ENCODE measurements at places on chromosomes 2 and 18.
A peak's percentile ranks its signal among the peaks of the same experiment; 100 is the strongest.

DNA sequence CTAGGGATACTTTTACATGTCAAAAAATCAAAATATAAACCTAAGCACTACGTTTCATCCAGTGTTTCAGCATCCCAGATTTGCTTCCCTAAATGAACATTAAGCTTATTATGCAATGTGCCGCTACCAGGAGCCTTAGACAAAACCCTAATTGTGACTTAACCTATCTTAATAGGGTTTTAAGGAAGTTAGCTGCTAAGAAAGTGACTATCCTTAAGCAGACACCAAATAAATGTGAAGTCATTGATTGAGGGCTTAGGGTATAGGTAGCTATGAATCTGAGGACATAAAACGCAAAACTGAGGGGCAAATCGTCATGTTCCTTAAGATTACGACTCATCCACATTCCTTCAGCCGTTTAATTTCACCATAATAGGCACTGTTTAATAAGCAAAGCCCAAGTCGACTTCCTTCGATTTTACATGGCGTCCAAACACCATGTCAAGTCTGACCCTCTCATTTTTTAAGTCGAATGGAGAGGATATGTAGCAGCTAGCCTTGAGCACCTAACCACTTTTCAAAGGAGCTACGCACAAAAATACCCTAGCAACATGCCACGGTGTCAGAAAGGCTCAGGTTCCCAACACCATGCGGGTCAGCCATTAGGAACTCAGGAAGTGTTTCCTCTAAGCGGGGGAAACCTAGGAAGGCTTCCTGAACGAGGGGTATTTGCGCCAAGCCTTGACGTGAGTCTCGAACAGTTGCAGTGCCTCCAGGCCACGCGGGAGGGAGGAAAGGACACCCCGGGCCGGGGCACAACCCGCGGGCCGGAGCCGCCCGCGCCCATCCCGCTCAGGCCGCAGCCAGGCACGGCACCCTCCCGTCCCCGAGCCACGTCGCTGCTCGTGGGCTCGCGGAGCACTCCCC is 1.0 kb downstream of the HDLBP start:
- peak overlapping the region; percentile 75 for H3K4me3 ChIP-seq
- peak overlapping the region; percentile 99 for H3K27ac ChIP-seq
- H3K27me3 ChIP-seq: no peaks in the 10 kb centered on the region

DNA sequence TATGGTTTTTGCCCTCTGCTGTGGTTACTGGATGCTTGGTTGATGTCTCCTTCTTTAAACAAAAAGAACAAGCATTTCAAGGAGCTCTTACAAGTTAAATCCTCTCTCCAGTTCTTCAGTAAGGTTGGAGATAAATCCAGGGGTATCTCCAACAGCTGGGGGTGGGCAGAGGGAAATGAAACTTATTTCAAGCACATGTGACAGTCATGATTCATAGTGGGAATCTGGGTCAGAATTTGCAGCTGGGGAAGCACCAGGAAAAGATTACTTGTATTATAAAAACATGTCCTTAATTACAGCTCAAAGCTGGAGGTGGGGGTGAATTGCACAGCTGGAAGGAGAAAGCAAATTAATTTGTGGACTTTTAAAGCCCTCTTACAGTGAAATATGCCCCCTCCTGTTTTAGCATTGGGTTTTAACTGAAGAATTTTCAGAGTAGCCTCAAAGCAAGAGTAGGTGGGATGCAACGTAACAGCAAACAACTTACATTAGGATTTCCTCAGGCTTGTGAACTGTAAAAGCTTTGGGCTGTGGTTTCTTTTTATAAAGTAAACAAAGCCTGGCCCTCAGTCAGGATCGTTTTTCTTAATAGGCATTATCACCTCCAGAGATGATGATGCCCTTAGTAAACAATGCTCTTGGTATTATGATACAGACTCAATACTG is 596.4 kb downstream of the NYAP2 start:
- no peaks in the 10 kb centered on the region for H3K36me3 ChIP-seq
- no peaks in the 10 kb centered on the region for H3K4me1 ChIP-seq
- H3K27me3 ChIP-seq: no peaks in the 10 kb centered on the region
- H3K4me3 ChIP-seq: no peak overlapping the region
- no peak overlapping the region for H3K27ac ChIP-seq

DNA sequence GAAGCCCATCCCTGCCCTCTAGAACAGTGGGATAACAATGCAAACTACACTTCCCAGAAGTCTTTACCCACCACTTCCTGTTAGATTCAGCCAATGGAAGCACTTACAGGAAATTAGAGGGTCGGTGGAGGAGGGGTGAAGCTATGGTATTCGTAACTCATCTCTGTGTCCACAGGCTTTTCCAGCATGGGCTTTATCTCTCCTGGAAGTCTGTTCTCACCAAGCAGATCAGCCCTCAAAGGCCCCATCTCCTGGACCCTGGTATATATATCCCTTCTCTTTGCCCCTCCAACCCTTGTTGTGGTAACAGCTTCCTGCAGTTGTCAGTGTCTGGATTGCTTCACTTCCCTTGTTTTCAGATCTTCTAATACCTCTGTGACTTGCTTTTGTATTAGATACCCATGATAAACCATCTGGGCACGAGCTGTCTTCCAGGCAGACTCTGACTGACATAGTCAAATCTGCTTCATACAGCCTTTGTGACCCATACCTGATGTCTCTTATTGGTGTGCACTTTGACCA is 475.0 kb upstream of the POU3F3 start:
- H3K36me3 ChIP-seq: no peaks in the 10 kb centered on the region
- H3K4me1 ChIP-seq: peaks cover 16% of the 10 kb centered on the region
- peak overlapping the region; percentile 69 for H3K27ac ChIP-seq
- no peaks in the 10 kb centered on the region for H3K27me3 ChIP-seq
- H3K4me3 ChIP-seq: peak overlapping the region; percentile 8

DNA sequence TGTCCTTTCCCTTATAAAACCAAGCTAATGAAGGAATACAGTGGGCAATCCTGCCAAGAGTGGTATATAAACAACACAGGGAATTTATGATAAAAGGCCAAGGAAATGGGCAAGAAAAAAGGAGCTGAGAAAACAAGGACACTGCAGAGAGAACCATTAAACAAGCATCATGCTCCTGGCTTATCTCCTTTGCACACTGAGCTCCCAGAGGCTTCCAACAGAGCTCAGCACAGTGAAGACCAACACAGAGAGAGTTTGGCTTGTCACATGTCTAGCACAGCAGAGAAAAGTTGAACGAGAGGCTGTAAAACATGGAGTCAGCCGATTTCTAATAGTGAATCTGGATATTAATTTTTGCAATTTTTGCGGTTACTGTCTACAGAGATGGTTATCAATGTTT is 68.0 kb upstream of the KLF7 start:
- no peaks in the 10 kb centered on the region for H3K4me1 ChIP-seq
- H3K27me3 ChIP-seq: no peaks in the 10 kb centered on the region
- no peaks in the 10 kb centered on the region for H3K36me3 ChIP-seq
- DNase-seq: no peak
- H3K4me3 ChIP-seq: no peak overlapping the region

- DNase-seq: no peak
- H3K36me3 ChIP-seq: no peaks in the 10 kb centered on the region
- peaks cover 12% of the 10 kb centered on the region for H3K4me1 ChIP-seq
- H3K27me3 ChIP-seq: no peaks in the 10 kb centered on the region
These were observed 28.5 kb downstream of the SMAD7 start for GRCh38 chr18:48922226-48922800.

GRCh38 chr2:234339501-234339900 is 157.4 kb downstream of the ARL4C start:
- DNase-seq: no peak
- H3K4me3 ChIP-seq: no peak overlapping the region
- no peak overlapping the region for H3K27ac ChIP-seq
- peaks cover 15% of the 10 kb centered on the region for H3K4me1 ChIP-seq
- no peaks in the 10 kb centered on the region for H3K27me3 ChIP-seq

GRCh38 chr2:24762518-24762917 is 30.7 kb downstream of the PTRHD1 start:
- H3K27me3 ChIP-seq: no peaks in the 10 kb centered on the region
- no peak overlapping the region for H3K27ac ChIP-seq
- peaks cover 38% of the 10 kb centered on the region for H3K36me3 ChIP-seq
- H3K4me3 ChIP-seq: no peak overlapping the region
- H3K4me1 ChIP-seq: no peaks in the 10 kb centered on the region

DNA sequence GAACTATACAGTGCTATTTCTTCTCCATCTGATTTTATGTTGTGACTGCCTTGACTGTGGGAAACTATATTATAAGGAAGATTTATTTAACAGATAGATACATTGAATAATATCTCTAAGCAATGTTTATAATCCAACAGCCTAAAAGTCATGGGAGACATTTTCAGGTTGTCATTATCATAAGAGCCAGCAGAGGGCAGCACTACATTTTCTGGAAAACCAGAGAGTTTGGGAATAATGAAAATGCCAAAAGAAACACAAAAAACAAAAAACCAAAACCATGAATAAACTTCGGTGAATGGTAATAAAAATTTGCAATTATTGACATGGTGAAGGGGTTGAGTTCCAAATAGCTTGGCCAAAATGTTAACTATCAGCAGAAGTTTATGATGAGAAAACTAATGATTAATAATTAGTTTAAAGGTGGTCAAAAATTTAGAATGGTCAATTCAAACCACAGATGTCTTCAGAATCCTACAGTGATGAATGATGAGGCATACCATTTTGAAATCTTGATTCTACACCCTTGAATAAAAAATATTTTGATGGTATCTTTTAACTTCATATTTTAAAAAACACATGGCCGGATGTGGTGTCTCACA is 4.7 kb downstream of the EEF1B2 start:
- peaks cover 26% of the 10 kb centered on the region for H3K4me1 ChIP-seq
- no peaks in the 10 kb centered on the region for H3K27me3 ChIP-seq
- no peak overlapping the region for H3K27ac ChIP-seq
- H3K36me3 ChIP-seq: peaks cover 49% of the 10 kb centered on the region
- DNase-seq: peak; percentile 32

DNA sequence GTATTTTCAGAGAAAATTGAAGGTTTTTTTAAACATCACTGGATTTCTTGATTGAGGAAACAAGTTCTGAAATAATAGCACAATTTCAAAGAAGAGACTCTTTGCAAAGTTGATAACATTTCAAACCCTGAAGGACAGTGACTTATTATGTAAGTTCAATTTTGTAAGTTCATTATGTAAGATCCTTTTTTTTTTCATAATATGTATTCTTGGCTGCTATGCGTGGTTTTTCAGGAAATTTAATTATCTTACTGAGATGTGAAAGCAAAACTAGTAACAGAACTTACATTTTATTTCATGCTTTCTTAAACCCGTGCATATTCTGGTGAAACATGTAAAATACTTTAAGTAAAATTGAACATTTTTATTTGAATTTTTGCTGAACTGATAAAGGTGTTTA is 65.4 kb downstream of the RIF1 start:
- no peak for DNase-seq
- H3K36me3 ChIP-seq: peaks cover 82% of the 10 kb centered on the region
- no peaks in the 10 kb centered on the region for H3K27me3 ChIP-seq
- H3K27ac ChIP-seq: no peak overlapping the region
- H3K4me3 ChIP-seq: no peak overlapping the region

DNA sequence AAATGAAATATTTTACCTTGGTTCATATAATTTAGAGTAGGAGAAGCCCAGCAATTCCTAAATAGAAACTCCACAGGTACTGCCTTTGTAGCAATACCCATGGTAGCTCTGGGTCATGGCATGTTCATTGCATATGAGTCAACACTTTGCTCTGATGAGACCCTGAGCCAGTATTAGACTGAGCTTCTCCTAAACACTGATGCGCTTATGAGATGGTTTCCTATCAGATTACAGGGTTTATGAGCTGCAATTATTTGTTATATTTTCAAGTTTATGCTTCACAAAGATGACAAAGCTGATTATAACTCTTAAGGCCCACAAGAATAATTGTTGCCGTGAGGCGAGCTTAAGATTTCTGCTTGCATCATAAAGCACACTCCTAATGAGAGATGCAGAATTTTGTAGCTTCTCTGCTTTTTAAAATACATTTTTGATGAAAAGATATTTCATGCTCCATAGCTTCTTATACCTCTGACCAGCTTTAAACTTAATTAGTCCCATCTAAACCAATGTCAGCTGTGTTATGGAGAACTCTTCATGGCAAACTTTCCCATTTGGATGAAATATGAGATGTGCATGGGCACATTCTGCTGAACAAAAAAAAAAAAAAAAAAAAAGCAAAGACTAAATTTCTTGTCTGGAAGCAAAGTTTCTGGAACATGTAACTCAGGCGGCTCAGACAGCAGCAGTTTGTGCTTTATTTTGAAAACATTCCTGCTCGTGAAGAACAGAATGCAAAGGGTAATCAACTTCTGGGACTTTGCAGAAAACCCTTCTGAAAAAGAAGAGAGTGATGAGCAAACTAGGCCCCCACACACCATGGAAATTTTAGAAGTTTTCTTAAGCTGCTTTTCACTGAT is 162.6 kb downstream of the KCNE4 start:
- H3K4me3 ChIP-seq: no peak overlapping the region
- no peaks in the 10 kb centered on the region for H3K36me3 ChIP-seq
- no peaks in the 10 kb centered on the region for H3K27me3 ChIP-seq
- no peak overlapping the region for H3K27ac ChIP-seq
- DNase-seq: no peak

DNA sequence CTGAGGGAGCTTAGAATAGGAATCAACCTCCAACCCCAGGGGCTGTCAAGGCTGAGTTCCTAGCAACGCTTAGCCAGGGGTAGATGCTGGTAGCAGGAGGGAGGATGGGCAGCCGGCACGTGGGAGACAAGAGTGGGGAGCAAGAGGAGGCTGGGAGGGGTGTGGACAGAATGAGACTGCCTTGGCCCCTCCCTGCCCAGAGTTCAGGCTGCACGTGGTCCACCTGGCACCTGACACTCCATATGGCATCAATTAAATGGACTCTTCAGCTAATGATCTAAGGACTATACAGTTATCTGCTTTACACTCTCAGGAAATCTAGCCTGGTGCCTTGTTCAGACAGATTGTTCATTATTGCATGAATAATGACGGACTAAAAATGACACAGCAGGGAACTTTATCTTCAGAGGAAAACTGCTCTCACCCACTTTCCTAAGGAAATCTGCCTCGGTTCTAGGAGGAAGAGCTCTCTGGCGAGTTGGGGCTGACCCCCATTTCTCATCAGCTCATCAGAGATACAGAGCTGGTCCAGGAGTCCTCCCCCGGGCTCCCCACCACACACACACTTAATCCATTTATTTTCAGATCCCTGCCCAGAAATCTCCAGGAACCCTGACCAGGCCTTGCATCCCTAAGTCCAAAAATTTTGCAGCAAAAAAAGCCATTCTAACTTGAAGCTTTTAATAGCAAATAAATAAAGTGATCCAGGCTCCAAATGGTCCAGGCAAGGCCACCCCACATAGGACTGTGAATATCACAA is 102.1 kb upstream of the CDC42EP3 start:
- no peak for DNase-seq
- no peak overlapping the region for H3K27ac ChIP-seq
- no peak overlapping the region for H3K4me3 ChIP-seq
- H3K27me3 ChIP-seq: no peaks in the 10 kb centered on the region
- H3K36me3 ChIP-seq: no peaks in the 10 kb centered on the region
- no peaks in the 10 kb centered on the region for H3K4me1 ChIP-seq

DNA sequence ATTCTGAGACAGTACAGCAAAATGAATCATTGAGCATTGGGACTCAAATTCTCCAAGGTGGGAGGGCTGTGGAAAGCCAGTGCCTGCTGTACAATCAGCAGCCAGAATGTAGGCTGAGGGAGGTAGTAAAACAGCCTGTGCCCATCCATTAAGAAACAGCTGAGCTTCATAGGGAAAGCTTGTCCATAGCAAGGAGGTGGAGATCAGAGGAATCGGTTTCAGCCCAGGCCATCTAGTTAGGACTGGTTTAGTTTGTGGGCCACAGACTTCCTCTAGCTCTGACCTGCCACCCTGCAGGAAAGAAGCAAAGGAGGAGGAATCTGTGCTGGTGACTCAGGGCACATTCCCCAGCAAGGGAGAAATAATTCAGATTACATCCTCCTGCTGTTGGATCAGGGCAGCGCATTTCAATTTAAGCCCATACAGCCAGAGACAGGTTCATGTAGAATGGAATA is 333.4 kb downstream of the SETBP1 start:
- H3K4me1 ChIP-seq: no peaks in the 10 kb centered on the region
- no peaks in the 10 kb centered on the region for H3K27me3 ChIP-seq
- no peak for DNase-seq
- H3K36me3 ChIP-seq: no peaks in the 10 kb centered on the region
- no peak overlapping the region for H3K4me3 ChIP-seq

All from DND-41 (cell line).